Stimulated activated CD8-positive, alpha-beta memory T cell treated with anti-CD3 and anti-CD28 coated beads, Interleukin-12 subunit alpha, Interleukin-12 subunit beta, amount 100 ng/mL, for 1 hour (primary cell): ENCODE measurements at places on chromosomes 12 and 14.

- DNase-seq: no peak
Measured at GRCh38 chr12:110585231-110585799, 2.2 kb upstream of the PPTC7 start.

- no peak for DNase-seq
Measured at GRCh38 chr12:94922561-94922960, 80.9 kb downstream of the NDUFA12 start.

- no peak for DNase-seq
Measured at GRCh38 chr12:117395766-117396165, 34.3 kb upstream of the NOS1 start.

DNA sequence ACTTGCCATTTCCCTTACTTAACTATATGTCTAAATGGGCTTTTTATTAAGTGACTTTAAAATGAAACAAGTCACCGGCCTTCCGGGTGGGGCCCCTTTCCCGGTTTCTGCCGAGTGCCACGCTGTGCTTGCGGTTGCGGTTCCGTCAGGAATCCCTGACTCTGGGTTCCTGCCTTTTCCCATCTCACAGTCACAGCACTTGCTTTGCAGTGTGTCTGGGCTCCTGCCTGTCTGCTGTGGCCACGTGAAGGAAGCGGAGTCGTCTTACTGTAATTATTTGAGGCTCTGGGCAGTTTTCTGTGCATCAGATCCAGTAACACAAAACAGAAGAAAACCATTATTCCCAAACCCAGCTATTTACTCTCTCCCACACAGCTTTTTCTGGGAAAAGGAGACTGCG, 44.0 kb upstream of the FRMD6 start:
- no peak for DNase-seq

DNA sequence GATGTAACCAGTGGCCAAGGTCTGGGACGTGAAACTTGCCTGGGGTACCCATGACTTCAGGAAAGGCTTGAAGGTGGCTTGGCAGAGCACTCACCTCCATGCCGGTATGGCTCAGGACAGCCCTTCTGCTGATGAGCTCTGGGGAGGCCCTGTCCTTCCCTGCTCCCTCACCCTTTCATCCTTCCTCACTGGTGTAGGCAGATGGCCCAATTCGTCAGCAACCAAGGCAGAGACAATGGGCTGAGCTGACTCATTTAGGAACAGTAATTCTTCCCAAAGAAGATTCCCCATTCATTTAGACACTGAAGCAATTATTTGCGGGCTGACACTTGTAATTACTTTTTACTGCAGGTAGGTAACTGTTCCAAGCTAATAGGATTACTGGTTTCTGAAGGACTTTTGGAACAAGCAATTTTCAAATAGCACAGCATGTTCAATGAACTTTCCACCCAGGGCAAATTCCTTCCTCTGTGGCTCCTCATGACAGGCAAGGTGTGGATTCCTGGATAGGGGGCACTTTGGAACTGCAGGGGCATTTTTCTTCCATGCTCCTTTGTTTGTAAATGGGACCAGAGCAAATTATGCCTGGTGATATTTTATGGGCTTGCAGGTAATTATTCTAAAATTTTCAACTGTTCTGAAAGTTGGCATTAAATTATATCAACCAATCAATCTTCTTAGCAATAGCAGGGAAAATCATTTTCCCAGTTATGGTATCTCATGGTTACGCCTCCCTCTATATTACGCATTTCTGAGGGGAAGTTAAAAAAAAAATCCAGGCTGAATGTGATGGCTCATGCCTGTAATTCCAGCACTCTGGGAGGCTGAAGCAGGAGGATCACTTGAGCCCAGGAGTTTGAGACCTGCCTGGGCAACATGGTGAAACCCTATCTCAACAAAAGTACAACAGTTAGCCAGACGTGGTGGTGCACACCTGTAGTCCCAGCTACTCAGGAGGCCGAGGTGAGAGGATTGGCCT, 24.1 kb upstream of the NRDE2 start:
- no peak for DNase-seq

DNA sequence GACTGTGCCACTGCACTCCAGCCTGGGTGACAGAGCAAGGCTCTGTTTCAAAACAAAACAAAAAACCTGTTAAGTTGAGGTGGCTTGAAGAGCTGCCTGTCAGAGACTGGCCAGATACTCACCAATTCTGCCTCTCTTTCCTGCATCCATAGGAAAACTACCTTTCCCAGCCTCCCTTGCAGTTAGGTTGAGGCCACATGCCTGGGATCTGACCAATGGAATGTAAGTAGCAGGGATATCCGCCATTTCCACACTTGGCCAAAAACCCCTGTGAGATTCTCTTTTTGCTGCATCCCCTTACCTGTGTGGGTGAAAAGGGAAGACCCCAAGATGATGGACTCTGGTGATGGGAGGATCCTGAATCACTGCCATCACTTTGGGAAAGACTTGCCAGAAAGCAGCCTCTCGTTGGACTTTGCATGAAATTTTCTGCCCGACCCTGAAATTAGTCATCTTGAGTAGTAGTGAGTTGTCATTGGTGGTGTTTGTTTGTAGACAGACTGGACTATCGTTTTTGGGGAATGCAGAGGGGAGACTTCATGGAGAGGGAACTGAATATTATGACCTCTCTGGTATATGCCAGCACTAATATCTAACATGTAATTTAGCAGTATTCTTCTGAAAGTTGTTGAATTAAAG, 14.0 kb downstream of the GPR68 start:
- no peak for DNase-seq

GRCh38 chr14:90388437-90388836, 8.4 kb upstream of the CALM1 start:
- DNase-seq: no peak

GRCh38 chr14:85883966-85884365, 354.0 kb downstream of the FLRT2 start:
- no peak for DNase-seq

- no peak for DNase-seq
Measured at GRCh38 chr12:18953505-18953904, 176.0 kb upstream of the PLEKHA5 start.

- DNase-seq: no peak
Measured at GRCh38 chr12:52636189-52636588, 15.8 kb downstream of the KRT2 start.

DNA sequence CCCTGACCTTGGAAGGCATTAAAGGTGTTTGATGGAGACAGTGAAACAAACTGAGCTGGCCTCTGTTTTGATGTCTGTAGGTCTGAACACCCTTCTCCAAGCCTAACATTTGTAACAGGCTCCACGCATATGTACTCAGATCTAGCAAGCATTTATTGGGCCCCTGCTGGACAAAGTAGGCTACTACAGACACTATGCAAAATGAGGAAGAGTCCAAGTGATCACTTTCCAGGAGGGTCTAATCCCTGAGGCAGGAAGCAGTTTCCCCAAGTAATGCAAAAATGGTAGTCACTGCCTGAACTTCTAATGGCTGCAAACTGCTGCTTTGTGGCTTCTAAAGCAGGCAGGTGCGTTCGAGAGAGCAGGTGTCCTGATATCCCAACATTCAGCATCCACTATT, 405.8 kb downstream of the MED13L start:
- DNase-seq: no peak

DNA sequence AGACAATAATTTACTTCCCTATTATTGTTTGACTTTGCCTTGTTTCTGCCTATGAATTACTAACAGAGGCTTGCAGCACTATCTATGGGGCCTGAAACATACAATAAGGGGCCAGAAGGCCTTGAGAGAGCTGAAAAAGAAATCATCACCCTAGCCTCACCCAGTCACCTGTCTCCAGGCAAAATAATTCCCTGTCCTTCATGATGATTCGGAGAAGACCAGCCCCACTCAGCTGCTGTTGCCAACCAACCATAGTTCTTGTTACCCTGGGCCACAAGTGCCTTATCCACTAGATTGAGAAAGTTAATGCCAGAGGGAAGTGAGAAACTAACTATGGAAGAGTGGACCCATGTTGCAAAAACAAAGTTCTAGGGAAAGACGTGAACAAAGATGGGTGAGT, 97.1 kb downstream of the ARF6 start:
- no peak for DNase-seq

GRCh38 chr14:34943506-34943905, 39.3 kb upstream of the SRP54 start:
- no peak for DNase-seq

- no peak for DNase-seq
Measured at GRCh38 chr12:129589503-129589902, 314.3 kb downstream of the TMEM132D start.

DNA sequence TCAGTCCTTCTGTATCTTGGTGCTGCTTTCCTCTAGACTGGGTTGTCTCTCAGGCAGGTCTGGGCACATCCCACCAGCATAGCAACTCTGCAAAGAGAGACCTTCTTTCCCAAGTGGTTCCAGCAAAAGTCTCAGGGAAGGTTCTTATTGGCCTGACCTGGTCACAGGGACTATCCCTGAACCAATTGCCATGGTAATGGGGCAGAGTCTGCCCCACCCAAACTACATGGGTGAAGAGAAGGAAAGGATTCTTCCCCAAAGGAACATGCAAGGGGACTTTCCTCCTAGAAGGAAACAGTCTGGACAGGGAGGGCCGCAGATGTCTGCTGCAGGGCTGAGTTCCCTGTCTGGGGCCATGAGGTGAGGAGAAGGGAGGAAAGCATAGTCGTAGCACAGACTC, 122.2 kb upstream of the NCOR2 start:
- DNase-seq: no peak

- DNase-seq: no peak
Measured at GRCh38 chr14:24887623-24888304, 162.2 kb downstream of the STXBP6 start.

- no peak for DNase-seq
Measured at GRCh38 chr12:110262442-110263388, 18.3 kb upstream of the ATP2A2 start.

- no peak for DNase-seq
Measured at GRCh38 chr14:93073358-93073707, 42.4 kb downstream of the ITPK1 start.

GRCh38 chr12:56948881-56949280, 8.5 kb downstream of the RDH16 start:
- DNase-seq: no peak

DNA sequence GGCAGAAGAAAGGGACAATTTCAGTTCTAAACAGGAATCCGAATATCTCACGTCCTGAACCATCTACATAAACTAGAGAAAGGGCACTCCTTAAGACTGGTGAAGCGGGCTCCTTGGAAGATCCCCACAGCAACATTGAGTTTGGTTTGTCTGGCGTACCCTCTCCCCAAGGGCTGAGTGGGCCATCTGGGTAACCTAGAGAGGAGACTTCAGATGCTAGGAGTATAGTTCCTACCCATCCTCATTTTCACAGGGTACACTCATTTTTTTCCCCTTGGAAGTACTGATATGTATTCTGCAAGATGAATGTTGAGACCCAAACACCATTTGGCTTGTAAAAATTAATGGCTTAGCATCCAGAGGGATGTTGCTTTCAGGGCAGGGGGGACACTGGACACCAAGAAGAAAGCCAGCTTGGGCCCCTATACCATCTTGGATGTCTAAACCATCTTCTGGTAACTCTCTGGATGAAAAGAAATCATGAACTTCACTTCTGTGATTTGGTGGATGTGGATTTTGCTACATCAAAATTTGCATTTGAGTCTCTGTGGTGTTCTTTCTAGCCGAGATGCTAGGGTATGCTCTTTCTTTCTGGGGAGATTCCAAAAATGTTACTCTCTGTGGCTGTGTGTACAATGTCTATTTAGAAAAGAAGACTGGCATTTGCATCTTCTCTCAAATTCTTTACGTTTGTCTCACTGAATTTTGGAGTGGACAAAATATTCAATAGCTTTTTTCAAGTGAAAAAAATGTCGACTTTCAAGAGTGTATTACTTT, 97.7 kb downstream of the ETV6 start:
- no peak for DNase-seq

GRCh38 chr14:36517242-36518030, 2.6 kb downstream of the NKX2-1 start:
- DNase-seq: no peak

DNA sequence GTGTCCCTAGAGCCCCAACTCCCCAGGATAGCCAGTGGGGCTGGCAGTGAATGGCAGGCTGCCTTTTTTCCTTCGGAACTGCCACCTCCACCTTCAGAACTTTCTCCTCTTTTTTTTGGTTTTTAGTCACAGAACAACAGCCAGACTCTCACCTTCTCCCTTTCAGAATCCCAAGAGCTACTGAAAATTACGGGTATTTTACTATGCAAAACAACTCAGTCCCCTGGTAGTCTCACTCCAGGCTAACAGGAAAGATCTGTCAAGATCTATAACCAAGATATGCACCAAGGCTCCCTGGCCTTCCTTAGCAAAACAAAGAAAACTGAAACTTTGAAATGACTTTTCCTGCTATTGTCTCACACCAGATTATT, 12.5 kb downstream of the PLEKHG6 start:
- DNase-seq: no peak

DNA sequence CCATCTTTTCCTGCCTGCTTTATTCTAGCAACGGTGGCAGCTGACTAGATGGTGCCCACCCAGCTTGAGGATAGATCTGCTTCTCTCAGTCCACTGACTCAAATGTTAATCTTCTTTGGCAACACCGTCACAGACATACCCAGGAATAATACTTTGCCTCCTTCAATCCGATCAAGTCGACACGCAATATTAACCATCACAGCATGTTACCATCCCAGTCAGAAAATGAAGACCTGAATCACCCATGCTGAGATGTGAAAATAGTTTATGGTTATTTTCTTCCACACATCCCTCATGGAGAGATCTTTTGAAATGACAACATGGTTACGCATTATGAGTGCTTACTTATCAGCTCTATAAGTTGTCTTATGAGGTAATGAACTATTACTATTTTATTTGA, 392.8 kb downstream of the SEC23A start:
- no peak for DNase-seq

- no peak for DNase-seq
Measured at GRCh38 chr12:27272373-27273028, 28.4 kb downstream of the STK38L start.

- no peak for DNase-seq
Measured at GRCh38 chr12:96401076-96401871, 1.0 kb upstream of the CDK17 start.

- DNase-seq: peak; percentile 97
Measured at GRCh38 chr12:113221181-113221996, at the start of gene TPCN1. TPCN1 (plus strand) TSS chr12:113221464; CDS start chr12:113226853, 5,389 bp downstream.

DNA sequence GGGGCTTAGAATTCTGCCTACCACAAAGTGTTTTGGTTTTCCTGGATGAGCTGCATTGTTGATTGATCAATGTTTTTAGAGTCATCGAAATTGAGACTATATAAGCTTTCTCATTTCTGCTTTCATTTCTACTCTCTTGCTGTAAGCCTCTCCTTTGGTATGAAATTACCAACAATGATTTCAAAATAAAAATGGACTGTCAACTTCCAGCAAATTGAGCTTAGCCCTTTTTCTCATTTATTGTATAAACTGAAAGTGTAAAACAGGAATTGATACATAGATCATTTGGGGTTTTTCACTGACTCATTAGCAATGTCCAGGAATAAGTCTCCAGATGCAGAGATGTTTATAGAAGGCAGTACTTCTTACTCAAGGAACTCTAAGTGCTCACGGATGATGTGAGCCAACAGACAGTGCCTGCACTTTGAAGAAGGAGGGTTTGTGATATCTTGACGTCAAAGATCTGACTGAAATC, 20.0 kb upstream of the PCNX1 start:
- no peak for DNase-seq

DNA sequence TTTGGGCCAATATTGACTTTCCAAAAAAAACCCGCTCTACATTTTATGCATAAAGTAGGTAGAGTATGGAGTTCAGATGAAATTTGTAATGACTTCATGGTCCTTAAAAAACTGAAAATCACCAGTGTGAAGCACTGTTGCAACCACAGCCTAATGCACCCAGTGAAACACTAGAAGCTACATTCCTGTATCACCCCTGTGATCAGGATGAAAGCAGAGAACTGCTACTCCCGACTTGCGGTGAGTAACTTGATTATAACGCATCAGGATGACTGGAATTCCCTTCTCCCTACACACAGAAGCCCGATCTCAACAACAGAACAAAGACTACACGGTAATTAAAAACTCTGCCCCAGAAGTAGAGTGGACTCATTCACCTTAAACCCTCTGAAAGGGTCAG, 33.8 kb downstream of the SPTB start:
- DNase-seq: no peak
